ENCODE measurements at places on chromosomes 3 and 15. TPM values are rescaled to one million over a fixed set of nuclear protein-coding genes. Genes with fewer than 3 reads are reported as not detected.

CNTN4 gene
- 5.7 TPM for total RNA-seq

POMGNT2 gene
- 6.5 TPM for total RNA-seq

HYAL3 gene
- 3.0 TPM for total RNA-seq

PLA2G4F gene
- total RNA-seq = not detected

GRCh38 chr15:71143373-71144310 lies 28.4 kb downstream of the THSD4 start:
- H3K4me1 ChIP-seq = peaks cover 13% of the 10 kb centered on the region
- H3K4me3 ChIP-seq = no peak overlapping the region
- DNase-seq = no peak
- no peaks in the 10 kb centered on the region for H3K27me3 ChIP-seq
- no peaks in the 10 kb centered on the region for H3K36me3 ChIP-seq

DNA sequence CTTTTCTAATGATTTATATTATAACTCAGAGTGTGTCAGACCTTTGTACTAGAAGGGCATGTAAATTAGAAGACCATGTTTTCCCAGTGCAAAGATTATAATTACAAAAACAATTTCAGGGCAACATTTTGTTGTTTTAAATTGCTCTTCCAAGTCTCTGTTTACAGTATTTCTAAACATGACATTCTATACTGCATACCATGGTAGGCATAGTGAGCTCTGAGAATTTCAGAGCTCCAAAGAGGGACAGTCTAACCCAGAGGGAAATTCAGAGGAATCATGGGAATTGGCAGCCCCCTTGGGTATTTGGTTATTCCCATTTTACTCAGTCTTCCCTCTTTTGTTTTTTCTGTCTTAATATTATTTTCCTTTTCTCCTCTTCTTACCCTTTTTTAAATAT lies 361.5 kb upstream of the SEMA6D start:
- H3K27me3 ChIP-seq = no peaks in the 10 kb centered on the region
- peaks cover 28% of the 10 kb centered on the region for H3K4me1 ChIP-seq
- no peak overlapping the region for H3K4me3 ChIP-seq
- no peaks in the 10 kb centered on the region for H3K36me3 ChIP-seq

GRCh38 chr3:171796625-171797264 lies 13.5 kb downstream of the PLD1 start:
- no peaks in the 10 kb centered on the region for H3K27me3 ChIP-seq
- peaks cover 10% of the 10 kb centered on the region for H3K4me1 ChIP-seq
- DNase-seq = no peak

- no peak for DNase-seq
- no peak overlapping the region for H3K27ac ChIP-seq
- H3K4me3 ChIP-seq = no peak overlapping the region
These were observed 3.2 kb upstream of the ACAN start for GRCh38 chr15:88800026-88800425.

- peaks cover 19% of the 10 kb centered on the region for H3K4me1 ChIP-seq
- no peak for DNase-seq
- no peaks in the 10 kb centered on the region for H3K27me3 ChIP-seq
- no peak overlapping the region for H3K27ac ChIP-seq
- no peak overlapping the region for H3K4me3 ChIP-seq
- H3K36me3 ChIP-seq = peaks cover 22% of the 10 kb centered on the region
These were observed 16.3 kb downstream of the TMEM43 start for GRCh38 chr3:14141144-14141543.

GRCh38 chr3:159062734-159063410 lies 261.0 kb downstream of the MFSD1 start:
- H3K27me3 ChIP-seq = no peaks in the 10 kb centered on the region
- no peaks in the 10 kb centered on the region for H3K4me1 ChIP-seq
- no peak overlapping the region for H3K27ac ChIP-seq

DNA sequence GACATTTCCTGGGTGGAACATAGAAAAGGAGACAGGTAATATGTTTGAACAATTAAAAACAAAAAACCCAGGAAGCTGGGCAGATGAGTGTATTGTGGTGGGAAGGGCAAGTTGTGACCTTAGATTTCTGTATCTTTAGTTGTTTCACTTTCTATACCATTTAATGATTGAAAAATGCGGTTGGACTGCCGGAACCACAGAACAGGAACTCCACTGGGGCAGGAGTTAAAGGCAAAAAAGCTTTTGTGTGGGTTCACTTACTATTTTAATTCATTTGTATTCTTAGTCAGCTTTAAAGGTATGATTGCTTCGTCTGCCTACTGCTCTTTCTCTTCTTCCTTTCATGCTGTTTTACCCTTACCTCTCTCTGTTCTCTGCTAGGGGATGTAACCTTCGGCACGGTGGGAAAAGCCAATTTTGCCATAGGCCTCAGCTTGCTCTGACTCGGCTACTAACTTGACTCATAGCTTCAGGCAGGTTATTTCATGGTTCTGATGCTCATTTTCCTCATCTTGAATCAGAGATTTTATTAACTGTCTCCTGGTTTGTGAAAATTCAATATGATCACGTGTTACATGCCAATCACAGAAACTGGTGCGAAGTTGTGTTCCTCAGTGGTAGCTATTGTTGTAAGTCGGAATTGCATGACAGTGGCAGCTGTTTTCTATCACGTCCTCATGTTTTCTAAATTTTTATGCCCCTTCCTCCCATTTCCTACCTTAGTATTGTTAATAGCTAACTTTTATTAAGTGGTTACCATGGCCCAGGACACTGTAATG lies 1.6 kb upstream of the MCTP2 start:
- no peaks in the 10 kb centered on the region for H3K36me3 ChIP-seq
- peaks cover 21% of the 10 kb centered on the region for H3K27me3 ChIP-seq
- no peak overlapping the region for H3K27ac ChIP-seq
- H3K4me3 ChIP-seq = no peak overlapping the region
- DNase-seq = no peak

GRCh38 chr3:10555263-10555662 lies 49.9 kb upstream of the ATP2B2 start:
- peaks cover 7% of the 10 kb centered on the region for H3K4me1 ChIP-seq
- H3K36me3 ChIP-seq = no peaks in the 10 kb centered on the region
- H3K4me3 ChIP-seq = no peak overlapping the region
- H3K27me3 ChIP-seq = peaks cover 7% of the 10 kb centered on the region
- H3K27ac ChIP-seq = no peak overlapping the region

DNA sequence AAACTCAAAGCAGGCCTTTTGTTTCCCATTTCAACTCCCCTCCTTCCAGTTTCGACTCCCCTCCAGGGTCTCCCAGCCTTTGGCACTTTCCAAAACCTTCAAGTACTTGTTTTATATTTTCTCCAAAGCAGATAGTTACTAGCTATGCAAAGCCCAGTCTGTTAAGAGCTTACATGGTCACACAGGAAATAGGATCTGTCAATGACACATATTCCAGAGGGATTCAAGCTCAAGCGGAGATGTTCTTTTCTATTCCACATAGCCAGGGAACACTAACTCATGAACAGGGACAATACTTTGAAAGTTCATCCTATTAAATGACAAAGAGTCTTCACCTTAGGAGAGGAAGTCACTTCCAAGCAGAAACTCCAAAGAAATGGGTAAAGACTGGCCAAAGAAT lies 18.6 kb downstream of the SUCLG2 start:
- H3K4me3 ChIP-seq = no peak overlapping the region
- H3K36me3 ChIP-seq = no peaks in the 10 kb centered on the region
- peak; percentile 4 for DNase-seq
- H3K4me1 ChIP-seq = no peaks in the 10 kb centered on the region
- H3K27me3 ChIP-seq = no peaks in the 10 kb centered on the region
- H3K27ac ChIP-seq = no peak overlapping the region

DNA sequence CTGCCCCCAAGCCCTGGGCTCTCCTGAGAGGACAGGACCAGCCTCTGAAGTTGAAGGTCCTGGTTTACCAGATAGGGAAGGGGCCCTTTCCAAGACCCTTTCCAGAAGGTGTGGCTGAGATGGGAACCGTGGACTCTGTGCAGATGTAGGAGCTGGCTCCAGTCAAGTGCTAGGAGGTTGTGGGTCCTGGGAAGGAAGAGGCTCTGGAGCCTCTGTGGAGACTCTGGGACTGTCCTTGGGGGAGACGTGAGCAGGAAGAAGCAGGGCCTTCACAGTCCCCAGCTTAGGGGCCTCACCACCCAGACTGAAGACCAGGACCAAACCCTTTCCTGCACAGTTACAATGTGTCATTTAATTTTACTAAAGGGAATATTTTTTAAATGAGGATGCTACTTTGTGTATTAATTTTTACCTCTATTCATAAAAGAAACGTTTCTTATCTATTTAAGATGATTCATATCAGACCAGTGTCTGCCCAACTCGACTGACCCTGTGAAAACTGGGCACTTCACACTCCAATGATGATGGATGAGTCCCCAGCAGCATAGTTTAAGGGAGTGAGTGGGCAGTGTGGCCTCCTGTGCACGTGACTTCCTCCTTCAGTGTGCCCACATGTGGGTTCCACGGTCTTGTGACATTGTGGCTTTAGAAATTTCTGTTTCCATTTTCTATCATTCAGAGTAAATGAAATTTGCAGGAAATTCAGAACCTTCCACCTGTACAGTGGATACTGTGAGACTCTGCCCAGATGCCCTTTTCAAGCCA lies 10.9 kb downstream of the CCR5AS start:
- no peaks in the 10 kb centered on the region for H3K4me1 ChIP-seq
- H3K36me3 ChIP-seq = no peaks in the 10 kb centered on the region
- H3K4me3 ChIP-seq = no peak overlapping the region
- H3K27me3 ChIP-seq = no peaks in the 10 kb centered on the region
- DNase-seq = no peak

DNA sequence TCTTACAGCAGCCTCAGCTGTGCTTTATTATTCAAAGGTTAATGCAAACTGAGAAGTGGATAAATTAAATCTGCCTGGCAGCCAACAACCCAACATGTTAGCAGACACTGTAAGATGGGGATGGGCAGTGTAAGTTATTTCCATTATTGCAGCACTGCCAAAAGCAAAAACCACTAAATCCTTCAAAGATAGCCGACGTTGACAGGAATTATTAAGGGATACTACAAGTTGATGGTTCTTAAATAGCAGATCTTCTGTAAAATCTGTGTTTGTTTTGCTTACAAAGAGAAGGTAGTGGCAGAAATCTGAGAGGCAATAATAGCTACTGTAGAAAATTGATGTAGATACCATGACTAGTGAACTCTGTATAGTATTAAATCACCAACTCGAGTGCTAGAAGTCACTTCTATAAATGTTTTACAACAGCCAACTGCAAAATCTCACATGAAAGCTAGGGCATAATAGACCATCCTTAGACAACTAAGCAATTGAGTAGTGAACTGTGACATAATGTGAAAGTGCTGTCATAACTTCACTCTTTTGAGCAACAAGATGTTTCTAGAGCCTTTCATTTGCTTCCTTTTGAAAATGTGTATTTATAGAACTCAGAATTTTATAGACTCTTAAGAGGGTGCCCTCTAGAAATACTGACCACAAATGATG lies 278.6 kb downstream of the UBE2E2 start:
- no peak overlapping the region for H3K27ac ChIP-seq
- no peak for DNase-seq
- no peaks in the 10 kb centered on the region for H3K36me3 ChIP-seq
- no peak overlapping the region for H3K4me3 ChIP-seq
- H3K27me3 ChIP-seq = no peaks in the 10 kb centered on the region
- H3K4me1 ChIP-seq = no peaks in the 10 kb centered on the region

DNA sequence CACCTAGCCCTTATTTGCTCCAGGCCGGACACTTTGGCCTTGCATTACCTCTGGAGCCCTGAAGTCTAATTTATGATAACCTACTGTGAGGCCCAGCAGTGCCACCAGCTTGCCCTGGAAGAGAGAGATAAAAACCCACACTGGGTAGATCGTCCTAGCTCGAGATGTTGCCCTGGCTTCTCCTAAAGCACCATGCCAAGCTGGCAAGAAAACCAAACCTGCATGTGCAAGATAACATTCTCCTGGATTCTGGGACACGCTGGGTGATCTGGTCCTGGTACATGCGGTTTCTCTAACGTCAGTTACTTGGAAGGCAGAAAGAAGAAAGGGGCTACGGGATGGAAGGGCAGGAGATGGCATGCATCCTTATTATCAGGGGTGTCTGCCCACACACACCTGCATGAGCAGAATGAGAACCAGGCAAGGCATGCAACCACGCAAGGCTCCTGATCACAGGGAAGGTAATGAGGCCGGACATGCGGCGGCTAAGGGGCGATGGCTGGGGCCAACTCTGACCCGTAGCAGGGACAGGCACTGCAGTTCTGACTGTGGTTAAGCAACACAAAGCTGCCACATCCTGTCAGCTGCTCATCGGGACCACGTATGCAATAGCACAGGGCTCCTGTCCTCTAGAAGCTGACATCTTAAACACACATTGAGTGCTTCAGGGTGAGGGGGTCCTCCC lies 73.0 kb downstream of the OXNAD1 start:
- DNase-seq = no peak
- no peaks in the 10 kb centered on the region for H3K4me1 ChIP-seq
- H3K27ac ChIP-seq = no peak overlapping the region

- peak overlapping the region; percentile 56 for H3K27ac ChIP-seq
- H3K27me3 ChIP-seq = no peaks in the 10 kb centered on the region
- no peak overlapping the region for H3K4me3 ChIP-seq
- DNase-seq = peak; percentile 68
- peaks cover 30% of the 10 kb centered on the region for H3K4me1 ChIP-seq
These were observed 106.0 kb downstream of the KLHL25 start for GRCh38 chr15:85688711-85689110.

DNA sequence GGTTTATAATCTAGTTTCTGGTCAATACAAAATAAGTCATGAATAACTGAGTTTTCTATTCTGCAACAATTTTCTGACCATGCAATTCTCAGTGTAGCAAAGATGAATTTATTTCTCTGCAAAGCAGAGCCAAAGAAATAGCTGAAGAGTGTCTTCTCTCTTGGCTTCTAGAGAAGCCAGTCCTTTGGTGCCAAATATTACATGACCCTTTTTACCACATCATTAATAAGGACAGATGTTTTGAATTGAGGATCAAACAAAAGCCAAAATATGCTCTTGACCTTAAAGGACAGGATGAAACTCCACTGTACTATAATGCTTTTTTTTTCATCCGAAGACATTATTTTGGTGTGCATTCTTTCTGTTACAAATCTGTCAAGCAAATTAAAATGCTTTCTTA lies 40.2 kb upstream of the OSTN start:
- H3K4me3 ChIP-seq = no peak overlapping the region
- H3K4me1 ChIP-seq = no peaks in the 10 kb centered on the region
- no peaks in the 10 kb centered on the region for H3K27me3 ChIP-seq
- DNase-seq = no peak
- H3K36me3 ChIP-seq = no peaks in the 10 kb centered on the region

DNA sequence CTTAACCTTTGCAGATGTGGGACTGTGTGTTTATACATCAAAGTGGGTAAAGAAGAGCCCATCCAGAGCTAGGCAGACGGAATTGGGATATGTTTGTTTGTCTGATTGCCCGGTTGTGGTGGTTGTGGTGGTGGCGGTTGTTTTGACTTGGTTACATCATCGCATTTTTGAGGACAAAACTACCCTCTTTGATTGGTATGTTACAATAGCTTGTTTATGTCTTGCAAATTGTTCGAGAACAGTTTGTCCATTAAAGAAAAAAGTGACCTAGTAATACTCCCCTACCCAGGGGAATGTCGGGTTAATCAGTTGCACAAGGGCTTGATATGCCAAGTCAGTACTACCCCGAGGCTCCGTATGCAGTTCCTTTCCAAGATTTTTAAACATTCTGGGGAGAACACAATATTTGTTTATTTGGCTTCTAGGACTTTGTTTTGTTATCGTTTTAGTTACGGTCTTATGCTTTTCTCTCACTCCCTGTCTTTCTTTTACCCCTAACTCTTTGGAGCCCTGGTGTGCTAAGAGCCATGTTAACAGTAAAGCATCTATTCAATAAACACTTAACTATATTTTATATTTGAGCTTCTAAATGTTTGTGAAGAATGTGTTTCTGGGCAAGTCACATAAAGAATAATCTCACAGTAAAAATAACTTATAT lies 315.4 kb downstream of the LPP start:
- no peaks in the 10 kb centered on the region for H3K27me3 ChIP-seq
- no peaks in the 10 kb centered on the region for H3K36me3 ChIP-seq
- no peak overlapping the region for H3K4me3 ChIP-seq
- DNase-seq = no peak
- H3K4me1 ChIP-seq = peaks cover 10% of the 10 kb centered on the region
